Stimulated activated CD8-positive, alpha-beta memory T cell treated with anti-CD3 and anti-CD28 coated beads, Interleukin-4, amount 100 ng/mL, for 1 hour (primary cell): ENCODE measurements at places on chromosomes 1 and 21.

DNA sequence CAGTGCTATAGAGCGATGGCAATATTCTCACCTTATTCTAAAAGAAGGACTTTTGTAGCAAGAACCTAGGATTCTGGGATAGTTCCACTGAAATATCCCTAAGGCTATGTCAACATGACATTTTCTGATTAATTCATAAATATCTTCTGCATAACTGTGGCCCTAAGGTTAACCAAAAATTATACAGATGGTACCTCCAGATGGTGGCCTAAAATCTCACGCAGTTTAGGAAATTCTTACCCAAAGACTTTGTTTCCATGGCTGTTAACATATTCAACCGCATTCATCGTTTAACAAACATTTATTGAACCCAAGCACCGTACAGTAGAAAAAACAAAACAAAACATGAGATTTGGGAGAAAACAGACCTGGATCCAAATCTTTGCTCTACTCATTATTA lies 19.1 kb downstream of the NID1 start:
- no peak for DNase-seq

DNA sequence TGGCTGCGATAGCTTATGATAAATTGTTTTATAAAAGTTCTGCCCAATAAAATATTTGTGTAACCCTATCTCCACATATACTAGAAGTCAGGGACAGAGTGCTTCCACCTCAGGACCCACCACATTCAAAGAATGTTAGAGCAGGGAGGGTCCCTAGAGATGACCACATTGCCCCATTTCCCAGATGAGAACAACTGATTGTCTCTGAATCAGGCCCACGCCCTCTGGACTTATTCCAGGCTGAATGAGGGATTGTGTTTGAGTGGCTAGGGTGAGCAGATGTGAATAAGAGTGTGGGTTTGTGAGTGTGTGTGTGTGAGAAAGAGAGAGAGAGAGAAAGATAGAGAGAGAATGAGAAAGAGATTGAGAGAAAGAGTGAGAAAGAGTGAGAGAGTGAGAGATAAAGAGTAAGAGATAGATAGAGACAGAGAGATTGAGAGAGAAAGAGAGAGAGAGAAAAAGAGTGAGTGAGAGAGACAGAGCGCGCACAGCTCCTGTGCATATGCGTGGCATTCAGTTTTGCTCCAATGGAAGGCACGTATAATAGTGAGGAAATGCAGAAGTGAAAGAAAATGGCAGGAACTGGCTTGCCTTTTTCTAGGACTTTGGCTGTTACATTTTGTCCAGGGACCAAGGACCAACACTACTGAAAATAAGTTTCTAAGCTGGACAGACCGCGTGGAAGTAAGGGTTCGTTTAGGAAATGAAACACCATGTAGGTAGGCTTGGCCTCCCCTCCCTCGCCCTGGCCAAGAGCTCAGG lies 94.1 kb downstream of the ABCA4 start:
- DNase-seq, result no peak

GRCh38 chr21:35051287-35051818 lies 2.3 kb upstream of the RUNX1 start:
- DNase-seq, result peak; percentile 70

GRCh38 chr1:33228935-33229487 lies 27.3 kb upstream of the ZNF362 start:
- DNase-seq, result no peak

- DNase-seq, result no peak
These were observed 353.6 kb downstream of the RRAGC start for GRCh38 chr1:38505944-38506343.

- DNase-seq, result no peak
These were observed 41.9 kb upstream of the LRP8 start for GRCh38 chr1:53369761-53370160.

GRCh38 chr21:46160907-46161632 lies 5.7 kb upstream of the FTCD start:
- no peak for DNase-seq

- no peak for DNase-seq
These were observed 4.6 kb downstream of the PEAR1 start for GRCh38 chr1:156898161-156898566.

- no peak for DNase-seq
These were observed 99.1 kb downstream of the PKN2 start for GRCh38 chr1:88783145-88783544.

DNA sequence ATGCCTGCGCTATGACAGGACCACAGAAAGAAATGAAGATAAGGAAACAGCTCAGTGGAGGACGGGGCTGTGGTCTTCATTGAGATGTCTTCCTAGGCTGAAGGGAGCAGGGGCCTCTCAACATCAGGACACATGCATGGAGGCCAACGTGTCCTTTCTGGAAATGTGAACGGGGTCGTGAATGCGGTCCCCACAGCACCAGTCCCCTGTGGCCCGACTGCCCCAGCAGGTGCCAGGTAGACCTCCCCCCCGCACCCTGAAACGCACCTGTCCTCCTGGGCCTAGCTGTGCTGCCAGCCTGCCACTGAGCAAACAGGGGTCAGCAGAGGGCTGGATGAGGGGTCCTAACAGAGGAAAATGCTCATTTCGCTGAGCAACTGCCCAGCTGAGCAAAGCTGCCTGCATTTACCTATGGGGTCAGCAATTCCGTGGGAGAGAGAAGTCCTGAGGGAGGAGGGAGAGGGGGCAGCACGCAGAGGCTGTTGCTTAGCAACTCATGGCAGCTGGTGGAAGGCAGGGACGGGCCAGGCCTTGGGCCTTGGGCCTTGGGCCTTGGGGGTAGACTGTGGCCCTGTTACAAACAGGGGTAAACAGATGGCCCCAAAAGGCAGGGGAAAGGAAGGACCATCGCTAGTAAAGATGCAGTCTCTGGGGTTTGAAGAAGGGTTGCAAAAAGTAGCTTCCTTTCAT lies 77.4 kb downstream of the NPHP4 start:
- no peak for DNase-seq

GRCh38 chr21:34072145-34073031 lies 990 bp upstream of the MRPS6 start:
- DNase-seq, result no peak

GRCh38 chr1:153933955-153934354 lies 11.2 kb upstream of the GATAD2B start:
- no peak for DNase-seq

DNA sequence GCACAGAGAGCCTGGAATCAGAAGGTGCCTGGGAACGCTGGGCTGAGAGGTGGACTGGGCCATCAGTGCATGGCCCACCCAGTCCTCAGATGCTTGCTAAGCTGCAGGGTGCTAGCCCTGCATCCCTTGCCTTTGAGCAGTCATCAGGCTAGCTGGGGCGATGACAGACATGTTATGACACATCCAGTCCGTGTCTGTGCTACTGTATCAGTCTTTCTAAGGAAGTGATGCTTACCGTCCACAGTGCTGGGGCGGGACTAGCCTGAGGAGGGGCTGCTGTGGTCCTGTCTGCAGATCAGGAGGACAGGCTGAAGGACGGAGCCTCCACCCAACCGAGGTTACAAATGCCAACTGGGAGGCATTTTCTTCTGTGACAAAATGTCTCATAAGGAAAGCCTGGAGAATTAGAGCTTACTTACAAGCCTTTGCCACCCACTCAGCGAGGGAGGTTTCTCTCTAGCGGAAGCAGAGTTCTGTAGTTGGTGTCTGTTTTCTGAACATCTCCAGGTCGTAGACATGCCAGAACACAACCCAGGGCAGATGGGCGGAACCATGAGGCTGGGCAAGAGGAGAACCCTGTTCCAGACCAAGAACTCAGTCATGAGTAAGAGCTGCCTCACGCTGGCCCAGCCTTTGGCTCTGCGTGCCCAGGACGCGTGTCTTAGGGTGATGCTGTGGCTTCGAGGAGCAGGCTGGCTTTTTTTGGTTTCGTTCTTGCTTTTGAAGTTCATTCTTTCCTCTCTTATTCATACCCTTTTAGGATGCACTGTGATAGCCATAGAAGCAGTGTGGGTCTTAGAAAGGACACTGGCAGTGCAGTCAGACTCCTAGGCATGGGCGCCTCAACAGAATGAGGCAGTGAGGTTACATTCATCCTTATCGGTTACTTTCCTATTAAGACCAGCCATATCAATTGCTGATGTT lies 14.3 kb downstream of the SLFNL1 start:
- DNase-seq, result no peak

DNA sequence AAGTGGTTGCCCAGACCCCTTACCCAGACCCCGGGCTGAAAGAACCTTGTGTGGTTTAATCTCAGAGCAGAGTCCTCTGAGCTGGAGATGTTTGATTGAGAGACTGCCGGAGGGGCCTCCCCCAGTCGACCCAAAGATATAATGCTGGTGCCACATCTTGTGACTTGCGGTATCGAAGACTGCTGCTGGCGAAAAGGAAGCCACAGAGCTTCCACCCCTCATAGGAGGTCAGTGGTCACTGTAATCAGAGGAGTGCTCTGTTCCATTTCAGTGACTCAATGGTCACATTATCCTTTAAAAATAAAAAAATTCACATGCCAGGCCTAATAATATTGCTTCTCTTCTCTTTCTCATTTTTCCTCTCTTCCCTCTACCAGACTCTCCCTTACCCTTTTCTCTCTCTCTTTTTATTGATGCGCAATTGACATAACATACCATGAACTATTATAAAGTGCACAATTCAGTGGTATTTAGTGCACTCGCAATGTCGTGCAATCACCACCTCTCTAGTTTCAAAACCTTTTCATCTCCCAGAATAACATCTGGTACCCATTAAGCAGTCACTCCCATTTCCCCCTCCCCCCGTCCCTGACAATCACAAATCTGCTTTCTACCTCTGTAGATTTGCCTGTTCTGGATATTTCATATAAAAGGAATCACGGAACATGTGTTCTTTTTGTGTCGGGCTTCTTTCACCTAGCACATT lies 52.6 kb upstream of the LYST start:
- DNase-seq, result no peak

DNA sequence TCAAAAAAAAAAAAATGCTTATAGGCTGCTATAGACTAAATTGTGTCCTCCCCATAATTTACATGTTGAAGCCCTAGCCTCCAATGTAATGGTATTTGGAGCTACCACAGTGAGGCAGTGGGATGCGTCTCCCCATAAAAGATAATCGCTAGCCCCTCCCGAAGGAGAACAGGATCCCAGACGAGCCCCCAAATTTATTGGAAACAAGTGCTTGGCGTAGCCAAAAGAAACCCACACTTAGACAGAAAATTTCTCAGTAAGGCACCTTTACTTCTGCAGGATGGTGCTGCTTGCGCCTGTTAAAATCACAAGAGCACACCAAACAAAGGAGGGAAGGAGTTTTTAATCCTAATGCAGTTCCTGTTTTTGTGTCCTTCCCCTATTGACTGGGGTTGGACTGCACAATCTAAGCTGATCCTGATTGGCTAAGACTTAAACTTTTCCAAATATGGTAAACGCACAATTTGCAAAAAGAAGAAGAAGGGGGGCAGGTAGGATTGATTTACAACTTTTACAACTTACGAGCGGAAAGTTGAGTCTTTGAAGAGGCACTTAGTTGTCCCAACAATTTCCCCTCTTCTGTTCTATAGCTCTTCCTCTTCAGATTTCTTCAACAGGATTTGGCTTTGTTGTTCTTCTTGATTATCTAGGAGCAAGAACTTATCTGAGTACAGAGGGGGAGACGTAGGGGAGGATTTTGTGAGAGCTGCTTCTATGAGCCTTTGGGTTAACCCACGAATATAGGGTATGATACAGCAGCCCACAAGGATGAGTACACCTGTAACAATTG lies 3.0 kb upstream of the IPP start:
- no peak for DNase-seq

DNA sequence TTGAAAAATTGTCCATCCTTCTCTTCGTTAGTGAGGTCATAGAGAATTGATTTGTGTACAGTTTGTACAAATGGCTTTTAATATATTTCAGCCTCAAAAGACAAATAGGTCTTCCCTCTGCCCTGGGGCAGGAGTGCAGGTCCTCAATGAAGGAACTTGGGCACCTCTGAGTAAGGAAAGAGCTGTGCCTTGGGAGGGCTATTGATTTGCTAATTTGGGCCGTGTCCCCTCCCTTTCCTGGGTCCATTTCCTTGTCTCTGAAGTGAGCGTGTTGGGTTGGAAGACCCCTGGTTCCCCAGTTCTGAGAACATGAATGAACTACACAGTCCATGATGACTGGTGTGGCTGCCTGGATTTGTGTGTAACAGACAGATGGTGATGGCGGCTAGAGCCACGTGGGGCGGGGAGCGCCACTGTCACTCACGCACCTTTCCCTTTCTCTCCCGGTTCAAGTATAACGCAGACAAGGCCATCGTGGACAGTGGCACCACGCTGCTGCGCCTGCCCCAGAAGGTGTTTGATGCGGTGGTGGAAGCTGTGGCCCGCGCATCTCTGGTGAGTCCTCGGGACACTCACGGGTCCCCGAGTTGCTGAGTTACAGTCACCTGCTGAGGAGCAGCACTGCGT lies 71.0 kb upstream of the FAM3B start:
- DNase-seq, result no peak

DNA sequence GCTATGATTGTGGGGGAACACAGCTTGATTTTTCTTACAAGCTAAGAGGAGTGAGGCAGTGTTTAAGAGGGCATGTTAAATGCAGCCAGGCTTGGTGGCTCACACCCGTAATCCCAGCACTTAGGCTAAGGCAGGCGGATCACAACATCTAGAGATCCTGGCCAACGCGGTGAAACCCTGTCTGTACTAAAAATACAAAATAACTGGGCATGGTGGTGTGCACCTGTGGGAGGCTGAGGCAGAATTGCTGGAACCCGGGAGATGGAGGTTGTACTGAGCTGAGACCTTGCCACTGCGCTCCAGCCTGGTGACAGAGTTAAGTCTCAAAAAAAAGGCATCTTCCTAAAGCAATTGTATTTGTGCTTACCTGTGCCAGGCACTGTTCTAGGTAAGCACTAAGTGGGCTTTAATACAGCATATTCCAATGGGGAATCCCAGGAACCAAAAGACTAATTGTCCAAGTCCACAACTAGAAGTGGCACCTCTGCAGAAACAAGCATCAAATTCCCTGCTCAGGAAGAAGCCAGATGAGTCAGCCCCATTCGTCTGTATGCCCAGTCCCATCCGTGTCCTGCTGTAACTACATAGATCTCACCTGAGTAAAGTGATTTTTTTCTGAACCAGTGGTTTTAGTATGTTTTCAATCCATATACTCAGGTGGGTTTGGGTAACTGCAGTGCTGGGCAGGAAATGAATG lies 4.6 kb downstream of the RCC1 start:
- no peak for DNase-seq

DNA sequence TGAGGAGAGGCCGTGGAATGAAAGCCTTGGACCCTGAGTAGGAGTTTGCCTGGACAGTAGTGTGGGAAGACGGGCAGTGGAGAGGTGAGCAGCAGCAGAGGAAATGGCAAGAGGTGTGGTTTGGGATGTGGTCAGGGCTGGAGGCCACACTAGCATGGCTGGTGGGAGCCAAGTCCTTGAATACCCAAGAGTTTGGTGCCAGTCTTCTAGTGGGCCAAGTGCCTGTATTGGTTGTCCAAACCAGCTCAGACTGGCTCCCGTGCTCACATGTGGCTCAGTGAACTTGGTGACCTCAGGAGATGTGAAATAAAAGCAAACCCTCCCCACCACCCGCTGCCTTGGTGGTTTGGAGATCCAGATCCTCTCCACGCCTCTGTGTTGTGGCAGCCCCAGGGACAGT lies 2.4 kb downstream of the GUCA2A start:
- no peak for DNase-seq

- DNase-seq, result no peak
These were observed 728.6 kb upstream of the ADGRL2 start for GRCh38 chr1:81071969-81072753.
